ENCODE measurements at places on chromosomes 7 and 10.
A peak's percentile ranks its signal among the peaks of the same experiment; 100 is the strongest.

DNA sequence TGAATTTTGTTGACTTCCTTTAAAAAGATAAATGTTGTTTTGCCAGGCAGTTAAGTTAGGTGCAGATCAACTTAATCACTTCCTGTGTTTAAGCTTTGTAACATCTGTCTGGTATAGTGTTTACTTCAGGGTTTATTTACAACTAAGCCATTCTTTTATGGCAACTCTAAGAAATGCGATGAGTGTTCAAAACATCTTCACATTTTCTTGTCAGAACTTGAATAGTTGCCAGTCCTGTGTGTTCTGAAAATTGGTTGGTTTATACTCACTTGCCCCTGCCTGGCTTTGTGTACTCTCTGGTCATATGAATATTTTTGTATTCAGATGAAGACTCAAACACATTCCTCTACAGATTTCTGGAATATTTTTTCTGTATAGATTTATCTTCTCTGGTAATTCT lies 327.2 kb downstream of the MDFIC start:
- DNase-seq: no peak

- no peak for DNase-seq
These were observed 106.2 kb downstream of the ABCC2 start for GRCh38 chr10:99888622-99889021.

GRCh38 chr10:68087685-68088401 lies 12.8 kb upstream of the HERC4 start:
- peak; percentile 79 for DNase-seq

GRCh38 chr7:1906087-1906830 lies 236.2 kb downstream of the ELFN1 start:
- no peak for DNase-seq

GRCh38 chr7:139913021-139913844 lies 84.2 kb downstream of the TBXAS1 start:
- no peak for DNase-seq

DNA sequence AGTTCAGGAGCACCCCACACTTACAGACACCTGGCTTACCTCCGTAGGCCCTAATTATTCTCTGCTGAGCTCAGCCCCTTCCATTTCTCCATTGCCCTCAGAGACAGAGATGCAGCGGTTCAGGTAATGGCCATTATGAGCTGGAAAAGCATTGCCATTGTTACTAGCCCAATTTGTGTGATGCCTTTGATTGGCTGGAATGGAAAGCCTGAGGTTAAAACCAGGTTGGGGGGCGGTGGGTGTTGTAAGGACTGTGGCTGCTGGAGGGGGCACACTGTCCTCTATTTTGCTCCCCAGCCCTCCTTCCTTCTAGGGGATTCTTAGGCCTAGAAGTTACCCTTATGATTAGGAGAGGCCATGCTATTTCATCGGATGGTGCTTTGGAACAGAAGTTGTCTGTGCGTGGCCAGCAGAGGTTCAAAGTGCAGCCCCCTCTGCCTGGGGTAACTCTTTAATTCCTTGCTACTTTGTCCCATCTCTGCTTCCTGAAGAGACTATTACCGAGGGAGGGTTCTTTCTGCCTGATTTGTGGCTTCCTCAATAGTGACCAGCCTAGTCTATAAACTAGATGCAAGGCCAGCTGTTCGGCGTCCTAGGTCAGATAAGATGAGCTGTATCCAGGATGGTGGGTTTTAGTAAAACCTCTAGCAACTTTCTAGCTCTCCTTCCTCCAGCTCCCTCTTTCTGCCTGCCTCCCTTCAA lies 14.2 kb upstream of the ACSL5 start:
- DNase-seq: no peak

- no peak for DNase-seq
These were observed 307.6 kb downstream of the GRID1 start for GRCh38 chr10:86058964-86059363.

GRCh38 chr10:105964009-105964408 lies 1200.5 kb downstream of the SORCS1 start:
- no peak for DNase-seq

- DNase-seq: no peak
These were observed 3.2 kb upstream of the NCOA4 start for GRCh38 chr10:46033602-46034011.

DNA sequence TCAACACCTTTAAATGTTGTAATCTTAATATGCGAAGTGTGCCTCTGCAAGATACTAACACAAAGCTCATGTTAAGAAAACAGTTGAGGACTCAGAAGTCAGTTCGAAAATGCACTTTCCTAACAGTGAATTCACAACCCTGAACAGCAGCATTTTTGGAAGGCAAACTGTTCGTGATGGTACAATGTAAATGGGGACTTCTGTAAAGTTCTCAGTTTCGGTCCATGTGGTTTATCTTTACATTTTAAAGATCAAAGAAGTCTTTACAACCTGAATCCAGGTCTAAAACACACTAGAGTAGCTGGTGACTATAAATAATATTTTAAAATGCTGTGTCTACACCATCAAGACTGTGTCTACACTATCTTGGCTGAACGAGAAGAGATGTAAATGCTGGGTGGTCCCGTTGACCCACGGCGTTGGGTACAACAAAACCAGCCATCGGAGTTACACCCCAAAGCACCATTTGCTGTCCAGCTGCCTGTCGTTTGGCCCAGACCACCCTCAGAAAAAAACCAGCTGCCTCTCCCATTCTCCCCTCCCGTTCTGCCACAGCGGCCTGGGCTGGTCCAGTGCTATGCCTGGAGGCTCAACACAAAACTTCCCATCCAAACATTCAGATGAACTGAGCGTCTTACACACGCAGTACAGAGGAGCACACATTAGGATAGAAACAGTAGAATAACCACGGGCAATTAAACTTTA lies 42.9 kb downstream of the MKI67 start:
- no peak for DNase-seq

GRCh38 chr10:30178356-30178964 lies 119.1 kb upstream of the JCAD start:
- DNase-seq: no peak

DNA sequence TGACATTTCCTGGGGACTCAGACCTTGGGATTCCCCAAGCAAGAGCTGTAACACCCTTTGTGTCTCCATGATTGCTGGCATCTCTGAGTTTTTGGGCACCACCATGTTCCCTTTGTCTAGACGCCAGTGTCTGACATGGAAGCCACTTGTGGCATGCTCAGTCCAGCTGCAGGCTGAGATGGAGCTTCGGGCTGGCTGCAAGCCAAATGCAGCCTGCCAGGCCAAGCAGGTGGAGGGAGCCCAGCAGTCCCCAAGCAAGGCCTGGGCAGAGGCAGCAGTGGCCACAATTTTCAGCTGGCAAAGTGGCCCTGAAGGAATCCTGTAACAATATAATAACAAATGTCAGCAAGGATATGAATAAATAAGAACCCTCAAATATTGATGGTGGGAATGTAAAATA lies 86.2 kb upstream of the ABCB5 start:
- DNase-seq: no peak

DNA sequence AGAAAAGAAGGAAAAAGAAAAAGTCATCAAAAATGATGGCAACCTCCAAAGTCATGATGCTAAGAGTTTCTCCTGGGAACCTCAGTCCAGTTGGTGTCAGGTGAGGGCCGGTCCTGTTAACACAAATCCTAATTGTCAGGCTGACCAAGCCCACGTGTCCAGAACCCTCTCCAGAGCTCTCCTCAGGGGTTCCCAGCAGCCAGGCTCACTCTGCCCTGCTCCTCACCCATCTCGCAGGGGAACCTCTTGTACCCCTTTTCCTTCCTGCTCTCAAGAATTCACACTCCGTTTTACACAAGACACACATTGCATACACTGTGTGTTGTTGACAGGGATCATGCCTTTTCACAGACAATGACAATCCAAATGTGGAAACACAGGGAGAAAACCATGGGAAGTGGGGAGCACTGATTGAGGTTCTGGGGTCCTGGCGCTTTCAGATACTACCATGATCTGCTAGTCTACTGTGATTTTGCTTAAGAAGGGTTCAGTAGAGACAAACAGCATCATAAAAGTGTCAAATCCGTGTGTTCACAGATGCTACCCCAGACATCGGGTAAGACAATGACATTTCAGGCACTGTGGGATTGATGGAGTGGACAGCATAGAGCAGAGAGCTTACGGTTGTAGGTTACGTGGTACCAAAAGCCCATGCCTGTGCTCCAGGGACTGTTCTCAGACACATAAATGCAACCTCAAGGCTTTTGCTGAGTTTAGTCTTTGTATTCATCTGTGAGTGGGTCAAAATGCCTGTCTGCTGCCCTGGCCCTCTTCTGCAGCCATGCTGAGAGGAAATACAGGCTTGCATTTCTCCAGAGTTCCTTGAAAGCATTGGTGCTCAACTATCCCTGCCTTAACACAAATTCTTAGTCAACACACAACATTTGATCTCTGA lies 16.0 kb downstream of the IL2RA start:
- DNase-seq: no peak

DNA sequence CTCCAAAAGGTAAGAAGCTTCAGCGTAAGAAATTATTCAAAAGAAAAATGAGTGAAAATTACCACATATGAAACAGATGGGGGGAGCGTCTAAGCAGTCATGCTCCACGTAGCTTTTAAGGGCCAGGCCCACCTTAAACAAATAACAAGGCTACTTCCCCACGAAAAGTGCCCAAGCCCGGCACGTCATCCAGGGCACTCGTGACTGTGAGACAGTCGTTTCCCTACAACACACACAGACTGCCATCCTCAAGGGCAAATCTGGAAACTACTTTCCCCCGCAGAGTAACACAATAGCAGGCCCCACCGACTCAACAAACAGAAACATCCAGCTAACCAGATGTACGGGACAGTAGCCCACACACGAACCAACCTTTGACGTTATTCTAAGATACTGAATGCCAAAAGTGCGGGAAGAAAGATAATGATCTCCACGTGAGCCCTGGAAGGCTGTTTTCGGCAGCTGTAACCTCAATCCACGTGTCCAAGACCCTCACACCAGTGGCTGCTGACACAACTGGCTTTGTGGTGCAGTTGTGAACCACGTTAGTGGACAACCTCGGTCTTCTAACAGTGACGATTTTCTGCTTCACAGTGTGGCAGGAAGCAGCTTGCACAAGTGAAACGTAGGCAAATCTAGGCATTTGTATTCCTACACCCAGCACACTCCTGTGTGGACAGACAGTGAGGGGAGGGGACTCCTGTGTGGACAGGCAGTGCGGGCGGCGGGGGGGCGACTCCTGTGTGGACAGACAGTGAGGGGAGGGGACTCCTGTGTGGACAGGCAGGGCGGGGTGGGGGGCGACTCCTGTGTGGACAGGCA lies 251.7 kb downstream of the ZMYND11 start:
- no peak for DNase-seq

DNA sequence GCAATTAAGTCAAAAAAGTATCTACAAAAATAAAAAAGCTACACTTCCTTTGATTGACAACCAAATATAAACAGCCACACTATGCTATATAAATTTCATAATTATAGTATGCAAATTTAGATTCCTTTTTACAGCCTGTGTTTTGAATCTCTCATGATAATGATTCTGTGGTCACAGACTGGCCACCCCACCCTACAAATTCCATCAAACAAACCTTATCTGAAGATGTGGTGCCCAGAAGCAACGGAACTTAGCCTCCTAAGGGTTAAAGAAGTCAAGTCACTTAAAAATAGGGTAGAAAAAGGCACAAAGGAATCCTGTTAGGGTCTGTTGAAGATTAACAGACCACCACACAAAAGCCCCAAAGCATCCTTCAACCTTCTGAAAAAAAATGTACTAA lies 351.8 kb downstream of the INHBA start:
- no peak for DNase-seq

GRCh38 chr7:74084722-74085578 lies 1.3 kb downstream of the LIMK1 start:
- DNase-seq: peak; percentile 49

- DNase-seq: no peak
These were observed 40.7 kb upstream of the FMC1 start for GRCh38 chr7:139300390-139300789.

All from gastrocnemius medialis (tissue), 4 donors.